ENCODE measurements at places on chromosomes 1 and 21. TPM values are rescaled to one million over a fixed set of nuclear protein-coding genes. Genes with fewer than 3 reads are reported as not detected.

DNA sequence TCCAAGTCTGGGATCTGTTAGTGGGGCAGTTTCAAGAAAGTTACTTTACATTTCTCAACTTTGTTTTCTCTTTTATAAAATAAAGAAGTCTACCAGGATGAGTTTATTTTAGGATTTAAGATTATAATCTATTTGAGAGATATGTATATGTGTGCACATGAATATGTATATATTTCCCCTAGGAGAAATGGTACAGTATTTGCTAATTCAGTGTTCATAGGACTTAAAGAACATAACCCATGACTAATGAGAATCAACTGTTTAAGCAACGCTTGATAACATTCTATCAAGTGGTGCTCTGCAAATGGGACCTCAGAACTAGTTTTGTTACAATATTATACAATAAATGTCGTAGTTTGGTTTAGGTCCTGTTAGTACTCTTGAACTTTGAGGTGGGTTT is 7.0 kb downstream of the BCAS2 start:
- no peak for DNase-seq

GLIS1 gene
- total RNA-seq: 1.8 TPM

DNA sequence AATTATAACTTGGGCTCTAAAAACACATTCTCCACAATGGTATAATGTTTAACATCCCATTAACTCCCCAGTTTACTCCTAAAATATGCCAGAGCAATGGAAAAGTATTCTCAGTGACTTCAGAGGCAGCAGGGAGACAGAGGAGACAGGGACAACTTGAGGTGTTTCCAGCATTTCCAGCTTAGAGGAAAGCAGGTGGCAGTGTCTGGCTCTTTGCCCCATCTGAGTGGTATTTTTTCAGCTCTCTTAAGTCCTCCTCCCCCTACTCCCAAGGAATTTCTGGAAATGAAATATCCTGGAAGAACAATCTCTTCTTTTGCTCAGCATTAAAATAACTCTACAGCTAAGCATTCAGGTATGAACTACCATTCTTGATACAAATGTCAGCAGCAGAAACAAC is 10.8 kb upstream of the ERMAP start:
- no peak for DNase-seq

GRCh38 chr1:205434738-205435137 is 12.9 kb upstream of the LEMD1 start:
- no peak for DNase-seq

DNA sequence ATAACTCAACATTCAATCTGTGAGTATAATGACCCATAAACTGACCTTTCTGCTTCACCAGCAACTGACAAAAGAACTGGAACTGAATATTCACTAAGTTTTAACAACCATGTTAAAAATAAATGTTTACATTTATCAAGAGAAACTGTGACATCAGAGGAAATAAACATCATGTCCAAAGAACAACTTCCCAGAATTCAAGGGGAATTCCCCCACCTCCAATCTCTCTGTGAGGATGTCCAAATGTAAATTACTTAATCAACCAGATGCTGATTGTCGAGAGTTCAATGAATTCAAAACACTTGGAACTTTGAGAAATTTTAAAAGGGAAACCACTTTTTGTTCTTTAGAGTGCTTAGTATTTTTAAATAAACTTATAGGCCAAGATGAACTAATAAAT is 365.6 kb upstream of the ADGRL2 start:
- no peak for DNase-seq

GRCh38 chr1:48208251-48208650 is 14.3 kb upstream of the SLC5A9 start:
- DNase-seq: peak; percentile 82

LAMB3 gene
- total RNA-seq: 0.53 TPM
